ENCODE measurements at places on chromosomes 12 and 14.

- DNase-seq = no peak
Observed at GRCh38 chr12:69688471-69689427, 10.4 kb downstream of the BEST3 start.

DNA sequence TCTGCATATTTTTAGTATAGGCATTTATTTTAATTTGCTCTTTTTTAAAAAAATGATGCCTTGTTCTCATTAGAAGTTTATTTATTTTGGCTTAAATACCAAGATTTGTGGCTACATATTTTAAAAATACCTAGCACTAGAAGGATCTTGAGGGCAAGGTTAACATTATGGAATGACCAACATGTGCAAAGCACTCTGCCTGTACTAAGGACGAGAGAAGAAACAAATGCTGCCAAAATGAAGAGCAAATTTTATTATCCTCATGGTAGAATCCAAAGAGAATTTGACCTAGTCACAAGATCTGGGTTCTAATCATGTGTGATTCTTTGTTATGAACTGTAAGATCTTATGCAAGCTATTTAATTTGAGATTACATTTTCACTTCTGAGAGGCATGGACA, 2.8 kb downstream of the CAND1 start:
- no peak for DNase-seq

- DNase-seq = no peak
Observed at GRCh38 chr14:41623736-41624135, 17.1 kb downstream of the LRFN5 start.

- no peak for DNase-seq
Observed at GRCh38 chr12:4707306-4707705, 12.9 kb upstream of the GALNT8 start.

GRCh38 chr12:62843716-62844115, 91.2 kb downstream of the PPM1H start:
- no peak for DNase-seq

DNA sequence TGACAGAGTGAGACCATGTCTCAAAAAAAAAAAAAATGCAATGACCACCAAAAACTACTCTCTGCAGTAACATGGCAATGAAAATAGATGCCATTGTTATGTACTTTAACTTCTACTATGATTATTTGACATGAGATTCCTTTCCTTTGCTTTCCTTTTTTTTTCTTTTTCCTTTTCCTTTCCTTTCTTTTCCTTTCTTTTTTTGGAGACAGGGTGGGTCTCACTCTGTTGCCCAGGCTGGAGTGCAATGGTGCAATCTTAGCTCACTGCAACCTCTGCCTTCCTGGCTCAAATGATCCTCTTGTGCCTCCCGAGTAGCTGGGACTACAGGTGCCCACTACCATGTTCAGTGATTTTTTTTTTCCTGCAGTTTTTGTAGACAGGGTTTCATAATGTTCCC, 24.9 kb upstream of the ETFBKMT start:
- DNase-seq = no peak

- DNase-seq = no peak
Observed at GRCh38 chr12:68037616-68038255, 48.5 kb downstream of the IFNG-AS1 start.

- no peak for DNase-seq
Observed at GRCh38 chr12:105822131-105823105, 316.3 kb downstream of the NUAK1 start.

GRCh38 chr12:111870216-111870615, 28.2 kb downstream of the MAPKAPK5 start:
- DNase-seq = no peak

GRCh38 chr12:27732281-27732680, 21.6 kb downstream of the MRPS35 start:
- DNase-seq = no peak

GRCh38 chr12:102487226-102487625, 6.9 kb upstream of the IGF1 start:
- no peak for DNase-seq

DNA sequence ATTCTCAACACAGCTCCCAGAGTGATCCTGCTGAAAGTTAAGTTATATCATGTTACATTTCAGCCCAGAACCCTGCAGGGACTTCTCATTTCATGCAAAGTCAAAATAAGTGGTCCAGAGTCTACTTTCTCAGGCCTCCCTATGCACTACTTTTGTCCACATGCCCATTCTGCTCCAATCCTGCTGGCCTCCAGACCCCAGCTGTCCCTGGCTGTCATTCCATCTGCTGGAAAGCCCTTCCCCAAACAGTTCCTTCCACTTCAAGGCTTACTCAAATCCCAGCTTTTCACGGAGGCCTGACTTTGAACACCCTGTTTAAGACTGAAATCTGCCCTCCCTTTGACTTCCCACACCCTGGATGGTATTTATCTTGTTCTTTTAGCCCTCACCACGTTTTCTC, 109.8 kb upstream of the DNM1L start:
- no peak for DNase-seq

DNA sequence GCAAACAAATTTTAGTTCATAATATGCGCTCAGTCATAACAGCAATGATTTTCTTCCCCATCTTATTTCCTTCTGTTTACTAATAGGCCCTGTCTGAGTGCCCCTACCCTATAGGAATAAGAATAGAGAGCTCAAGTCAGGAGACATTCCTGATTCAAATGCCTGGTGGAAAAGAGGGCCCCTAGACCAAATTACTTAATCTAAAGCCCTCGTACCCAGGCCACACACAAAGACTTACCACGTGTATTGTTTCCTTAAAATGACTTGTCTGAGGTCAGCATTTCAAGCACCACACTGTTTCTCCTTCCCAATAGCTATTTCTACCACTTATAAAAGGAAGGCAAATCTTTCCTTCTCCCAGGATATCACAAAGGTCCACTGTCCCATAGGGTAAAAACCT, 314.9 kb upstream of the TMTC1 start:
- no peak for DNase-seq

GRCh38 chr14:102760496-102761193, 16.6 kb upstream of the TRAF3 start:
- DNase-seq = no peak

DNA sequence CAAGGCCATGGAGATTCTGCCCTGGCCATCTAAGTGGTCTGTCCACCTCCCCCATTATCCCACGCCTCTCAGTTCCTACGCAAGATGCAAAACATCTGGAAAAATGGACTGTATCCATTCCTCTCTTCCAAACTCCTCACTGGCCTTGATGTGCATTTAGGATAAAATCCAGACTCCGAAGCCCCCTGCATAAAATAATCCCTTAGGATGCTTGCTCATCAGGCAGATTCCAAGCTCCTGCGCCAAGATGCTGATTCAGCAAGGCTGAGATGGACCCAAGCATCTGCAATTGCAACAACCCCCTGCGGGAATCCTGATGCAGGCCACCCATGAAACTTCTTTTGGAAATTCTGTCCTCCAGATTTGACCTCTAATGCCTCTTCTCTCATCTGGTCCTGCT, 81.6 kb downstream of the SPRING1 start:
- no peak for DNase-seq

DNA sequence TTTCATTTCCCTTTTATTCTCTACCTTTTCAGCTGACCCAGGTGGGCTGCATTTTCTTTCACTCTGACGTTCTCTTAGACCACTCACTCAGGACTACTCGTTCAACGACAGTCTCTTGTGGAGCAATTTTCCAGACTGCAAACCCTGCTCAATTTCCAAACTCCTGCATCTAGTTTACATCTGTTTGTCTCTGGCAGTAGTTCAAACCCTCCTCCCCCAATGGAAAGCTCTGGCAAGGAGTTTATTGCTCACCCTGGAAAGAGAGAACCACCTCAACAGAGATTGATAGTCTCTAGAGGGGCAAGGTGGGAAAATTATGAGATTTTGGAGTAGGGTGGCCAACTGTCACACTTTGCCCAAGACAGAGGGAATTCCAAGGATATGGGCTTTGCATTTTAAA, 130.2 kb downstream of the TSHR start:
- DNase-seq = no peak

DNA sequence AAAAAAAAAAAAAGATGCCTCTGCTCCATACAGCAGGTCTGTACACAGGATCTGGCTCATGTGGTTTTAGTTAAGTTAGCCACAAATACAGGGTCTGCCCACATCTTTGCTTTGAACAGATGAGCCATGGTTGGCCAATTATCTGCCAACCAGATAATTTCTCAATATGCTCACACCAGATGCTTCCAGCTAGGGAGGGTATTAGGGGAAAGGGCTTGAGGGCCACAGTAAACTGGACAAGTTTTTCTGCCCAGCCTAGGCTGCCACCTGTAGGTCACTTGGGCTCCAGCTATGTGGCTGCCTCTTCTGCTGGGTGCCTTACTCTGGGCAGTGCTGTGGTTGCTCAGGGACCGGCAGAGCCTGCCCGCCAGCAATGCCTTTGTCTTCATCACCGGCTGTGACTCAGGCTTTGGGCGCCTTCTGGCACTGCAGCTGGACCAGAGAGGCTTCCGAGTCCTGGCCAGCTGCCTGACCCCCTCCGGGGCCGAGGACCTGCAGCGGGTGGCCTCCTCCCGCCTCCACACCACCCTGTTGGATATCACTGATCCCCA, 776 bp downstream of the RDH5 start:
- DNase-seq = no peak

DNA sequence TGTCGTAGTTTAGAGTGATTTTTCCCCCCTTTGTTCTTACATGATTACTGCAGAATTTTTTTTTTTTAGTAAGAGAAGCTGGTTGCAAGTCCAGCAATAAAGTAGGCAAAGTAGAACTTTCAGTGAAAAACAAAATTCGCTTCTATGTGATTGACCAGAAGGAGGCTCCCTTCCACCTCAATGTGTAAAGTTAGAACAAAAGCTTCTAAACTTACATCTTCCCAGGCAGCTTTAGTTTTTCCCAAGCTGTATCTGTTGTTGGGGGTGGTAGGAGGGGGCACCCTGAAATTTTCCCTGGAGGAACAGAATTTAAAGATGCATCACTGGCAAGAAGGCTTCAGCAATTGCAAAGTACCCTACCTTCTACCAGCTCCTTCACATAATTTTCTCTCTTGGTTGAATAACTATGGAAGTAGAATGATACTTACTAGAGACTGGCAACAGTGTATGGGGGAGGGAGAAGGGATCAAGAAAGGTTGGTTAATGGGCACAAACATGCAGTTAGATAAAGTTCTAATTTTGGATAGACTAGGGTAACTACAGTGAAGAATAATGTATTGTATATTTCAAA, 87.3 kb upstream of the E2F7 start:
- no peak for DNase-seq

DNA sequence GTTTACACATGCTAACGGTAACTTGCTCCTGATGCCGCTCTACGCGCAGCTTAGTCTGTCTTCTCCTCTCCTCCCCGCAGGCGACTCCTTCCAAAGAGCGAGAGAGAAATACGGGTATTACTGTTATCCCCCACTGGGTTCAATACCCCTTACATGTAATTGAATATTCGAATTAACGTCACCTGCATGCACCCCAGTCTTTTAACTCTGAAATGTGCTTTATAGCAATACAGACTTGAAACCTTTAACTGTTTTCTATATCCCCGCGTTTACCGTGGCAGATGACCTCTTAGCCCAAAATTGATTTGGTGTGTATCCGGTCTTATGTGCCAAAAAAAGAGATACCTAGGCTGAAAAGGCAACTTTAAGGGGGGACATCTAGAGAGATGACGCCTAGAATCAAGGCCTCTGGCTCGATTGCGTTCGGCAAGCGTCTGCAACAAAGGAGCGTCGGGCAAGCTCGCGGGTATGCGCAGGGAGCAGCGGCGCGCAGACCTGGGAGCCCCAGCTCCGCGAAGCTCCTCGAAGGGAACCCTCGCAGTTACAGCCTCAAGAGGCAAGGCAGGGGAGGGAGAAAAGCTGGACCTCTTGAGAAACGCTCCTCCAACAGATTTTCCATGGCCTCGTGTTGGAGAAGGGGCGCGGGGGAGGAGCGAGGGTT, 6.8 kb upstream of the FOXG1 start:
- no peak for DNase-seq

DNA sequence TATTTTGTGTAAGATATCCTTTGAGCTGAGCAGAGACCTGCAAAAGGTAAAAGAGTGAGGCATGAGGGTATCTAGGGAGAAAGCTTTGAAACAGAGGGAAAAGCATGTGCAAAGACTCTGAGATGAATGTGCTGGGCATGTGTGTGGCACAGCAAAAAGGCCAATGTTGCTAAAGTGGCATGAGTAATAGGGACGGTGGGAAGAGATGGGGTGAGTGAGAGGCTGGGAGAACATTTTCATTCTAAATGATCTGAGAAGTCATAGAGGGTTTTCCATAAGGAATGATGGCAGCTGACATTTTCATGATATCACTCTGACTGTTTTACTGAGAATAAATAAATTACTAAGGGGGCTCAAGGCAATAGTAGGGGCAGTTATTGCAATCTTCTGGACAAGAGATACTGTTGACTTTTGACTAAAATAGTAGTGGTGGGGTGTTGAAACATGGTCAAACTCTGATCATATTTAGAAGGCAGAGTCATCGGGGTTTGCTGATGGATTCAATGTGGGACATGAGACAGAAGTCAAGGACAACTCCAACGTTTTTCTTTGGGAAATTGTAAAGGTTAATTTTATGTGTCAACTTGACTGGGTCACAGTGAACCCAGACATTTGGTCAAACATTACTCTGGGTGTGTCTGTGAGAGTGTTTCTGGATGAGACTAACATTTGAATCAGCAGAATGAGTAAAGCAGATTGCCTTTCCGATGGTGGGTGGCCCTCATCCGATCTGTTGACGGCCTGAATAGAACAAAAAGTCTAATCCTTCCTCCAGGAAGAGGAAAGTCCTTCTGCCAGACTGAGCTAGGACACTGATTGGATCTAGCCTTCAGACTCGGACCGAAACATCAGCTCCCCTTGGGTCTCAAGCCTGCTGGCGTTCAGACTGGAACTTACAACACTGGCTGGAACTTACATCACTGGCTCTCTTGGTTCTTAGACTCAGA, 193.9 kb upstream of the PLXNC1 start:
- DNase-seq = no peak

- DNase-seq = no peak
Observed at GRCh38 chr14:93533842-93534241, 103.1 kb downstream of the UNC79 start.

GRCh38 chr14:85531587-85532373, 1.8 kb downstream of the FLRT2 start:
- no peak for DNase-seq

GRCh38 chr12:19616781-19617180, 177.5 kb downstream of the AEBP2 start:
- no peak for DNase-seq

- DNase-seq = no peak
Observed at GRCh38 chr12:83082690-83083276, 396.1 kb downstream of the TMTC2 start.

GRCh38 chr12:110721570-110721969, 21.1 kb downstream of the PPP1CC start:
- no peak for DNase-seq

GRCh38 chr12:127550271-127550670, 716.7 kb upstream of the TMEM132C start:
- DNase-seq = no peak

- no peak for DNase-seq
Observed at GRCh38 chr14:81348061-81348460, 52.1 kb downstream of the STON2 start.

DNA sequence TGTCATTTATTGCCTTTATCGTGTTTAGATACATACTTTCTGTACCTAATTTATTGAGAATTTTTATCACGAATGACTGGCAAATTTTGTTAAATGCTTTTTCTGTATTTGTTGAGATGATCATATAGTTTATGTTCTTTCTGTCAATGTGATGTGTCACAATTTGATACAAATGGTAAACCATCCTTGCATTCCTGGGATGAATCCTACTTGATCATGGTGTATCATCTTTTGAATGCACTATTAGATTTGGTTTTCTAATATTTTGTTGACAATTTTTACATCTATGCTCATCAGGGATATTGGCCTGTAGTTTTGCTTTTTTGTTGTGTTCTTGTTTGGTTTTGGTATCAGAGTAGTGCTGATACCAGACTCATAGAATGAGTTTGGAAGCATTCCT, 185.1 kb downstream of the NUBPL start:
- DNase-seq = no peak

- no peak for DNase-seq
Observed at GRCh38 chr12:18332173-18332572, 70.9 kb downstream of the PIK3C2G start.

Data from GM12864 (cell line).